ENCODE measurements at places on chromosomes 16 and 17.

DNA sequence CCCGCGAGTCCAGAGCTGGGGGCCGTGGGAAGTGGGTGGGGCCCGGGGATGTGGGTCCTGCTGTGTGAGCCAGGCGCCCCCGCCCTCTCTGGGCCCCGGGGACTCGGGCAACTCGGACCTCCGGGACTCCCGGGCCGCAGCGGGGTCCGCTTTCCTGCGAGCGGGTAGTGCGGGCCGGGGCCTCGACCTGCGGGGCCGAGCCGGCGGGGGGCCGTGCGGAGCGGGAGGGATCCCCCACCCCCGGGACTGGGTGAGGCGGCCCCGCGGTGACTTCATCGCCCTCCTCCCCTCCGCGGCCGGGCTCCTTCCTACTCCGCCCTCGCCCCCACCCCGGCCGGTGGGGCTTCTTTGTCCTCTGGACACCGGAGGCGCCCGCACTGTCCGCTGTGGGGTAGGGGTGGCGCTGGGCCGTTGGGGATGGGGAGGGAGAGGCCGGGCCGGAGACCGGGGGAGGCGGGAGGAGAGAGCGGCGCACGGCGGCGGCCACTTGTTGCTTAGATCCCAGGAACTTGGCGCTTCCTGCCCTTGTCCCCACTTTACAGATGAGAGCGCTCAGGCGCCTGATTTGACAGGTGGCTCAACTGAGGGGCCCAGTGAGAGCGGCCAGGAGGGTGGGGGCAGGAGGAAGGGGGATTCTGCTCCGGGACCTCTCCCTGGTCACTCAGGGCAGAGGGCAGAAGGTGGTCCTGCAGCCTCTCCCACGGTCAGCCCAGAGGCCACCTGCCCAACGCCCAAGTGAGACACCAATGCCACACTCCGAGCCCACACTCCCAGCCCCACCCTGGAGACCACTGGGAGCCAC lies 874 bp downstream of the CMTM3 start:
- peak; percentile 26 for DNase-seq

DNA sequence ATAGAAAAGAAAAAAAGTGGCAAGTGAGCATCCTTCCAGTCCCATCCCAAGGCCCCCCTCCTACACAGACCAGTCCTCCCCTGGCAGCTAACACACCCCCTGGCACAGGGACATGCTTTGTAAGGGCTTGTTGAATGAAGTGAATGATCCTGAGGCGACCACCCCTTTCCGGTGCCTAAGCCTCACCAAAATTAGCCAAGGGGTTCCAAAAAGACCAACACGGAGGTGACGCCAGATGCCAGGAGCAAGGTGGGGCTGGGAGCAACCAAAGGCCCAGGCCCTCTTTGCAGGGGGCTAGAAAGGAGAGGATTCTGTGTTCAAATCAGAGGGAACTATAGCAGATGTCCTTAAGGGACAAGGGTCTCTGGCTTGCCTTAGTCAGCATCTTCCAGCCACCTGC lies 5.5 kb downstream of the KRT35 start:
- DNase-seq: no peak

DNA sequence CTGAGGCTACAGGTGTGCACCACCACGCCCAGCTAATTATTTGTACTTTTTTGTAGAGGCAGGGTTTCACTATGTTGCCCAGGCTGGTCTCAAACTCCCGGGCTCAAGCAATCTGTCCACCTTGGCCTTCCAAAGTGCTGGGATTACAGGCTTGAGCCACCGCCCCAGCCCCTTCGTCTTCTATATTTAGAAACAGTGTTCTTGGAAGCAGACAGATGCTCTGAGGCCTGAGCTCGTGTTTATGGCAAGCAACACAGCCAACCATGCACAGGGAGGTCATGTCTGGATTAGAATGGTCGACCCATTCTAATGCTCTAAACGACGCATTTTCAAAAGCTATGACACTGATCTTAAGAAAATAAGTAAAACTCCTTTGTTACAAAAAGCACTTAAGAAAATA lies 16.6 kb downstream of the TMEM204 start:
- DNase-seq: no peak

DNA sequence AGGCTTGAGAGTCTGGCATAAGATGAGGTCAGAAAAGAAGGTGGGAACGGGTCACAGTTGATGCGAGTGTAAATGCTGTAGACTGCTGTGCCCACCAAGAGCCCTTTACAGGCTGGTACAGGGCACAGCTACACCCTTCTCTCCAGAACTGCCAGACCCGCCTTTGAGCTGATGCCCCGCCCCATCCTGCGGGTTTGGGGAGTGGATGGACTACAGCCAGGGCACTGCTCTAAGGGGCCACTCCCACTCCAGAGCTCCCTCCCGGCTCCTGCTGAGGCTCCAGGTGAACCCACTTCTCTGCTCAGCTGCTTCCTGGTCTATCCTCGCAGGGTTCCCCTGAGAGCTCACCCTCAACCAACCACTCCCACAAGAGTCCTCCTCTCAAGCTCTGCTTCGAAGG lies 12.3 kb downstream of the MEIOB start:
- no peak for DNase-seq

GRCh38 chr16:57284209-57284951 lies at the start of gene PLLP:
TSS of gene PLLP (minus strand) at chr16:57284672. CDS start at chr16:57284540, 132 bp downstream.
- peak; percentile 36 for DNase-seq

DNA sequence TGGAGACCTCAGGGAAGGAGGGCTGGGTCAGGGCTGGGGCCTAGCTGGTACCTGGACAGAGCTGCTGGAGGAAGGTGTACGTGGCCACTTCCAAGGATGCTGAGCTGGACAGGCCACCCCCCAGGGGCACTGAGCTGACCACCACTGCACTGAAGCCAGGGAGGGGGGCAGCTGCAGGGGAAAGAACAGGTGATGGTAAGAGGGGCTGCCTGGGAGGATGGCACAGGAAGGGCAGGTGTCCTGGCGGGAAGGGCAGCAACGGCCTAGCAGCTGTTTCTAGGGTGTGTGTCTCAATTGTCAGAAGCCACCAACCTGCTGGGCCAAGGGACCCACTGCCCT lies 1.8 kb downstream of the GALK1 start:
- DNase-seq: no peak

- peak; percentile 99 for DNase-seq
These were observed at the start of gene CD2BP2 for GRCh38 chr16:30355144-30355953. TSS of gene CD2BP2 (minus strand) at chr16:30355308. CDS start at chr16:30354681, 627 bp downstream.

GRCh38 chr17:731644-732066 lies 741 bp upstream of the TLCD3A start:
- DNase-seq: no peak

- peak; percentile 31 for DNase-seq
These were observed 2.9 kb downstream of the CMIP start for GRCh38 chr16:81447383-81448101.

- DNase-seq: no peak
These were observed 109.1 kb downstream of the C16orf78 start for GRCh38 chr16:49482690-49483089.

DNA sequence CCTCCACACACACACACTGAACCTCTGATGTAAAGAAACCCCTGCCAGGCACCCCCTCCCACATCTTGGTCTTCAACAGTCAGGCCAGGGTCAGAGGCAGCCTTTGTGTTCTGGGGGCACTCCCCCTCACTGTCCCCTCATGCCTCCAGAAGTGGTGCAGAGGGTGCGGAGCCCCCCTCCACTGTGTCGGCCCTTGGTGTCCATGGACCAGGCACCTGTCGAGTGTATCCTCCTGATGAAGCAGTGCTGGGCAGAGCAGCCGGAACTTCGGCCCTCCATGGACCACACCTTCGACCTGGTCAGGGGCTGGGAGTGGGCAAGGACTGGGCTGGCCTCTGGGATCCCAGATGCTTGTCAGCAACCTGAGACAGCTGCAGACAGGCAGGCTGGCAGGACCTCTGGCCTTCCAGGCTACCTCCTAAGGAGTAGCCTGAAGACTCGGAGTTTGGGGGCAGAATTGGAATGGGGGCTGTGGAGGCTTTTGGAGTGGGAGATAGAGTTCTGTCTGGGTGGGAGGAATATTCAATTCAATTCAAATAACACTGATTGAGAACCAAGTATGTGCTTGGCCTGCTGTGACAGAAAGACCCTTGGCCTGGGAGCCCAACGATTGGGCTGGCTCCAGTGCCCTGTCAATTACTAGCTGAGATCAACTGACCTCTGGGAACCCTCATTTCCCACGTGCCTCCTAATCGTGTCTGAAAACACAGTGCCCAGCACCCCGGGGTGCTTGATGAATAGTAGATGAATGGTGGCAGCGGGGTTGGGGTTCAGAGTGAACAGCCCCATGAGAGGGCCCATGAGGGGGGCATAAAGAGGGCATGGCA lies 11.5 kb downstream of the GUCY2D start:
- no peak for DNase-seq

DNA sequence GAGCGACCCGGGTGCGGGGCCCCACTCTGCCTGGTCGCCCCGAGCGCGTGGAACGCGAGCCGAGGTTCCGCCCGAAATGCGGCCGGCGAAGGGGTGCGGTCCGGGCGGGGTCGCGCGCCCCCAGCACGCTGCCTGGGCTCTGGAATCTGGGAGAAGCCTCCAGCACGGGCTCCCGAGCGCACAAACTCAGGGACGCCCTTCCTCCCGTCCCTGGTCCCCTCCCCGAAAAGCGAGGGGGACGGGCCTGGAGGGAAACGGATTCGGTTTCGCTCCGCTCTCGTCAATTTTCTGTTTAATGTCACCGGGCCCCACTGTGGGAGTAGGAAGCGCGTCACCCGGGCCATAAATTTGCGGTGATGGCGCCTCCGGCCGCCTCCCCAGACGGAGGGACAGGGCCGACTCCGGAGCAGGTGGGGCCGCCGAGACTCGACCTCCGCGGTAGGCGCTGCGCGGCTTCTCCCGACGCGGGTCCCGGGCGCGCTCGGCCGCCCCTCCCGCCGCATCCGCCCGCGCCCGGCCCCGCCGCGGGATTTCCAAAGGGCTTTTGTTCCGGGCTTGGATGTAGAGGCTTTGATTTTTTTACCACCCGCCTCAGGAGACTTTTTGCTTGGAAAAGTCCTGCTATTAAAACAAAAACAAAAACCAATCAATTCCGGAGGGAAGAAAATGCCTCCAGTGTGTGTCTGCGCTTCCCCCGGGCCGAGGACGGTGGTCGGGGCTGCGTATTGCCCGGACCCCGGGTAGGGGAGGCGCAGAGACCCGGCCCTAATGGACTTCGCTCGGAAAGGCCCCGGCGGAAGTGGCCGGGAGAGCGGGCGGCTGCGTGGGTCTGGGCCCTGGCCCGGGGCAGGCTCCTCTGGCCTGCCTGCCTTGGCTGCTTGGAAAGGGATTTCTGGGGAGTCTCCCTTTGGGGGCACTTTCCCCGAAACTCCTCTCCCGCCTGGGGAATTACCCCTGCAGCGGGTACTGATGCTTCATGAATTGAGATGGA lies 7.9 kb upstream of the BAHCC1 start:
- DNase-seq: peak; percentile 77

DNA sequence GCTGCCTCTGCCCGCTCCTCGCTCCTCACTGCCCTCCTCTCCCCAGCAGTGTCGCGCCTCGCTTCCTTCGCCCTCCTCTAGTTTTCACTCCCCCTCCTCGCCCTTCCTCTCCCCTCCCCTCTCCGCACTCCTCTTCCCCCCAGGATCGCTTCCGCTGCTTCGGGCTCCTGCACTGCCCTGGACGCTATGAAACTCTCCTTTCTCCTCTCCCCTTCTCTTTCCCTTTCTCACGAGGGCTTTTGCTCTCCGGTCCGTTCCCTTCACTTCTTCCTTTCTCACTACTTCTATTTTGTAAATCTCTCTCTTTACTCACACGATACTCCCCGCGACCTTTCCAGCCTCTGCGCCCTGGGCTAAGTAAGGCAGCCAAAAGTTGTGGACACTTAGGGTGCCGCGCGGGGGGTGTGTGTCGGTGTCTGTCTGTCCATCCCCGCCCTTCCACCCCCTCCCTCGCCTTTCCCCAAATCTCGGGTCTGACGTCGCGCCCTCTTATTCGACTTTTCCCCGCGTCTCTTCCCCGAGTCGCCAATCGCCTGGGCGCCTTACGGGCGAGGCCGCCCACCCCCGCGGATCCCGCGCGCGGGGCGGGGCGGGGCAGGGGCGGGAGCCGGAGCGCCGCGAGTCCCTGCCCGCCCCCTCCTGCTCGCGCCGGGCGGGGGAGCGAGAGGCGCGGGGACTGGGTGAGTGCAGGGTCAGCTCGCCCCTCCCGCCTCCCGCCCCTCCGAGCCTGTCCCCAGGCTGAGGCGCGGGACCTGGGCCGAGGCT lies at the start of gene IRX3:
Gene IRX3 (minus strand): TSS at position 422 of the 765 bp plus-strand sequence. CDS start 737 bp downstream, outside the sequence.
- DNase-seq: peak; percentile 88

GRCh38 chr17:29278692-29279091 lies 15.3 kb downstream of the NUFIP2 start:
- DNase-seq: no peak

- no peak for DNase-seq
These were observed 25.3 kb downstream of the SLC47A1 start for GRCh38 chr17:19558946-19559345.

DNA sequence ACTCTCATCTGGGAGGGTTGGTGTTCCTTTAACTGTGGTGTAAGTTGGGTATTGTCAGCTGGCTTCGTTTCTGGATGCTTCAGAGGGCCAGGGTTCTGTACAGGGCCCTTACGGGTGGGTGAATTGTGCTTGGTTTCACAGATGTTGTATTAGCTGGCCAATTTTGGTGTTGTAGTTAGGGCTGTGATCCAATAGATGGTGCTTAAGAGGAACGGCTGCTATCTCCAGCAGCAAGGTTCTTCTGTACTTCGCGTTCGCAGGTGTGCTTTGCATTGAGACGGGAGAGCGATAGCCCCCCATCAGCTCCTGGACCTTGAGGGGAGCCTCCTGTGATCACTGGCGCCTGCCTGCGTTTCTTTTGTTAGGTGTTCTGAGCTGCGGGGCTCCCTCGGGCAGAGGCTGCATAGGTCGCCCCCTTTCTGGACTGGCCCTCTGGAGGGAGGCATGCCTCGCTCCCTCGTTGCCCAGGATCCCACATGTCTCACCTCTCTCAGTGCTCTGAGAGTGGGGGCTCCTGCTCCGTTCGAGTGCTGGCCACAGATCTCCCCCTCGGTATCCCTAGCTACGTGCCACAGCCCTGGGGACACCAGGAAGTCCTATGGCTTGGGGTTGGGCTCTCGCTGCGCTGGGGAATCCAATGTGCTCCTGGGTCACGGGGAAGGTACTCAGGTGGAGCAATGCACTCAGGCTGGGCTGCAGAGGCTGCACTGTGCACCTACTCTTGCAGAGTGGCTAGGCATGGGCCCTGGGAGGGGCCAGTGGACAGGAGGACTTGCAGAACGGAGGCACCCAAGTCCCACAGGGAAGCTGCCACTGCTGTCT lies 837 bp upstream of the PRDM7 start:
- peak; percentile 74 for DNase-seq

All from brain (organoid and tissue), 16 donors.